Umbilical cord (tissue), 2 donors: ENCODE measurements at places on chromosomes 2 and 18. TPM values are rescaled to one million over a fixed set of nuclear protein-coding genes. Genes with fewer than 3 reads are reported as not detected.

DNA sequence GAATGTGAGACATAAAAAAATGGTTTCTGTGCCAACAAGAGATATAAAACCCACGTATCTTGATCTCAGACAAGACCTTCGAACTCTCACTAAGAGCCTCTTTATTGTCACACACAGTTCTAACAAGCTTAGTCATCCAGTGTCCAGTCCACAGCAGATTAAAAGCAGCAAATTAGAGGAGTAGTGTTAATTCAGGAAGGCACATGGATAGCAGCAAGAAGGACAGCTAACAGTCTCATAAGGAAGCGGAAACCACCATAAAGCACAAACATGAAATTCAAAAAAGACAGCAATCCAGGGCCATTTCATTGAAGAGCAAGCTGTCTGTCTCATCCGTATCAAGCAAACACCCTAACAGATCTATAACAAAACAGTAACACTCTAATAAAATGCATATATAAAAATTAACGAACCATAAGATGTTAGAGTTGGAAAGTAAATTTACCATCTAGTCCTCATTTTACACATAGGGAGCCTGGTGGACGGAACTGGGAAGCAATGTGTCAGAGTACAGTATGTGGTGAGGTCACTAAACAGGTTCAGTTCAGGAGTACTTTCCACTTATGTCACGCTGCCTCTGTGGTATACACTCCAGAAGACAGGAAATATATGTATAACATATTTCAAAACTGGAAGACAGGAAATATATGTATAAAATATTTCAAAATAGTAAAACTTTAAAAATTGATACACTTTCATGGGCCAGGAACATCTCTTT is 18.3 kb downstream of the AAK1 start:
- DNase-seq, result no peak

- no peak for DNase-seq
Observed at GRCh38 chr2:174563530-174564282, 33.9 kb downstream of the WIPF1 start.

- no peak for DNase-seq
Observed at GRCh38 chr2:30177956-30178355, 31.1 kb downstream of the YPEL5 start.

DNA sequence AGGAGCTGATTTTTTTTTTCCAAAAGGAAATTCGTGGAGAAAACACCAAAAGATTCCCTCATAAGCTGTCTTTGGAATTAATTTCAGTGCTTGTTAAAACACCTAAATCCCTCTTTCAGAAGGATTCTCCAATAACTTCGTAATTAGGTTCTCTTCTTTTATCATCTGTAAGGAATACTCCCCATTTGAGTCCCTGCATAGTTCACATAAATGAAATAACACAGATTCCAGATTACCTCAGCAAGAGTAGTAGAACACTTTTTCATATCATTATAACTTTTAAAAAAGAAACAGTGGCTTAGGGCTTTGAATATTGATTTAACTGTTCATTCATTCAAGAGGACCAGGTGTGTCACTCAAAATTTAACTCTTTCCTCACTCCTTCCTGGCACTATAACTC is 55.5 kb downstream of the ARHGAP28 start:
- DNase-seq, result no peak

DNA sequence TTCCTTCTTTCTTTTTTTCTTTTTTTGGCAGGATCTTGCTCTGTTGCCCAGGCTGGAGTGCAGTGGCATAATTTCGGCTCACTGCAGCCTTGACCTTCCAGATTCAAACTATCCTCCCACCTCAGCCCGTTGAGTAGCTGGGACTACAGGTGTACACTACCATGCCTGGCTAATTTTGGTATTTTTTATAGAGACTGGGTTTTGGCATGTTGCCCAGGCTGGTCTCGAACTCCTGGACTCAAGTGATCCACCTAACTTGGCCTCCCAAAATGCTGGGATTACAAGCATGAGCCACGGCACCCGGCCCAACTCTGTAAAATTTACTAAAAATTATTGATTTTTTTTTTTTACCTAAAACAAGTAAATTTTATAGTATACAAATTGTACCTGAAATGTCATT is 360.8 kb downstream of the ALK start:
- no peak for DNase-seq

DNA sequence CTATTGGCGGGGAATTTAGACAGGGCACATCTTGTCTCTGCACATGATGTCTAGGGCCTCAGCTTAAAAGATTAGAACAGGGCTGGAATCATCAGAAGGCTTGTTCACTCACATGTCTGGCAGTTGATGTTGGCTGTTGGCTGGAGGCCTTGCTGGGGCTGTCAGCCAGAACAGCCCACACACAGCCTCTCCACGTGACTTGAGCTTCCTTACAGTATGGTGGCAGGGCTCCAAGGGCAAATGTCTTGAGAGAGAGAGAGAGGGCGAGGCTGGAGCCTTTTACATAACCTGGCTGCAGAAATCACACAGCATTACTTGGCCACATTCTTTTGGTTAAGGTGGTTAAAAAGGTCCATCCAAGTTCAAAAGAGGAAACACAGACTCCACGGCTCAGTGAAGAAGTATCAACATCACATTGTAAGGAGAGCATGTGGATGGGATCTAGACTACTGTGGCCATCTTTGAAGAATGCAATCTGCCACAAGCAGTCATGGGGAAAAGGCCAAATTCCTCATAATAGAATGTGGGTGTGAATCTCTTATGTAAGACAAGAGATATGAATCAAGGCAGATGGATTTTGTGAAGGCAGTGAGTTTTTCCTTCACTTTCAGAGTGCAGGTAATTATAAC is 30.4 kb downstream of the SRSF7 start:
- DNase-seq, result peak; percentile 44

GRCh38 chr2:207288628-207289027 is 122.9 kb upstream of the KLF7 start:
- DNase-seq, result no peak

GRCh38 chr18:48924630-48925490 is 25.9 kb downstream of the SMAD7 start:
- DNase-seq, result no peak

GRCh38 chr2:238560234-238560633 is 133.5 kb downstream of the ASB1 start:
- no peak for DNase-seq

DNA sequence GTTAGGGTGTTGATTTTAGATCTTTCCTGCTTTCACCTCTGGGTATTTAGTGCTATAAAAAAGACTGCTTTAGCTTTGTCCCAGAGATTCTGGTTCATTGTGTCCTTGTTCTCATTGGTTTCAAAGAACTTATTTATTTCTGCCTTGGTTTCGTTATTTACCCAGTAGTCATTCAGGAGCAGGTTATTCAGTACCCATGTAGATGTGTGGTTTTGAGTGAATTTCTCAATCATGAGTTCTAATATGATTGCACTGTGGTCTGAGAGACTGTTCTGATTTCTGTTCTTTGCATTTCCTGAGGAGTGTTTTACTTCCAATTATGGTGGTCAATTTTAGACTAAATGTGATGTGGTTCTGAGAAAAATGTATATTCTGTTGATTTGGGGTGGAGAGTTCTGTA is 167.1 kb upstream of the KYNU start:
- no peak for DNase-seq

DNA sequence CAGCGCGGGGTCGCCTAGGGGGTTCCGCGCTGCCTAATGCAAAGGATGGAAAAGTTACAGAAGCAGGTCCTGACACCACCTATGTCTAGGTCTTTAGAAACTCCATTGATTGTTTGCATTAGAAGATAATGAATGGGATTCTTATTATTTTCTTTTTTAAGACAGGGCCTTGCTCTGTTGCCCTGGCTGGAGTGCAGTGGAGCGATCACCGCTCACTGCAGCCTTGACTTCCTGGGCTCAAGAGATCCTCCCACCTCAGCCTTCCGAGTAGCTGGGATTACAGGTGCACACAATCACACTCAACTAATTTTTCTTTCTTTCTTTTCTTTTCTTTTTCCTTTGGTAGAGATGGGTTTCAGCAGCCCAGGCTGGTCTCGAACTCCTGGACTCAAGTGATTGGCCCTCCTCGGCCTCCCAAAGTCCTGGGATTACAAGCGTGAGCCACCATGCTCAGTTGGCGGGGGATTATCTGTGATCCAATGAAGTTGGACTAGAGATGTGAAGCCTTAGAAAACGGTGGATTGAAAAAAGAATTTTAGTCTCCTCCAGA is 761 bp upstream of the IDH1 start:
- no peak for DNase-seq

DNA sequence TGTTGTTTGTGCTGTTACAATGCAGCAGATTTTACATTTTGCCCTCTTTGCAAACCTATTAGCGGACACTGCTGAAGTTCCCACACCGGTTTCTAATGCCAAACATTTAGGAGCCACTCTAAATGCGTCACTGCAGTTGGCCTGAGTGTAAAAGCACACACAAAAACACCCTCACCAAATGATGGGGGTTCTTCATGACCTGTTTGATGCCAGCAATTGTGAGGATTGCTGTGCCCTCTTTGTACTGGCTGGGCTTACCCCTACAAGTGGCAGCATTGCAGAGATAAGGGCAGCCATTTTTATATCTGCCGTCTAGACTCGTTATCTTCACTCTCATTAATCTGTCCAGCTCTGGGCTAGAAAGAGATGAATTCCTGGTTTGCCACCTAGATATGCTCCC is 85.3 kb downstream of the NRP2 start:
- peak; percentile 35 for DNase-seq

DNA sequence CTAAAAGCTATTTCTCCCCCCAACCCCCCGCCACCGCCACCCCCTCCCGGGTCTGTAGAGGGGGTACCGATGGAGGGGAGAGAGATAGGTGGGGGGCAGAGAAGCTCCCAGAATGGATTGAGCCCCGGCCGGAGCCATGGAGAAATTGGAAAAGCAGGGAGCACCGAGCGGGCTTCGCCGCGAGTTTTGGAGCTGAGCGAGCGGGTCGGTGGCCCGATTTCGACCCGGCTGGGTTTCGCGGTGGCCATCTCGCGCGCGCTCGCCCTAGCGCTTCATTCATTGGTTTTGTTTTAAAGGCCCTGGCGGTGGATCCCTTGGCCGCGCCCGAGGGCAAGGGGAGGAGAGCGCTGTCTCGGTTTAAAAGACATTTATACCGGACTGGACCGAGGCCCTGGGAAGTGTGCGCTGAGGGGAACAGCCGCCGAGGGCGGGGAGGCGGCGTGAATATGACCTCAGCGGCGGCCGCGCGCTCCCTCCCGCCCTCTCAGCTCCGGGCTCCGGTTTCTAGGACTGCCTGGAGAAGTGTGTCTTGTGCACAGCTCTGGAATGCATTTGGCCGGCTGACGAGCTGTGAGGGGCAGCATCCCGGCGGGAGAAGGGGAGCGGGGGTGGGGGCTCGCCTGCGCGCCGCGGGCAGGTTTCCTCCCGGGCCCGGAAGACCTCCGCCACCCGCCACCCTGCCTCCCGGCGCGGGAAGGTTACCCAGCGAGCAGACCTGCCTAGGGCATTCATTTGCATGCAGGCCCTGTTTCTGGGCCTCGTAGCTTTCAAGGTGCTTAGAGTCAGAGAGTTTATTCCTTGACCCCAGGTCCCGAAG is 1.7 kb upstream of the SMAD7 start:
- peak; percentile 94 for DNase-seq

DNA sequence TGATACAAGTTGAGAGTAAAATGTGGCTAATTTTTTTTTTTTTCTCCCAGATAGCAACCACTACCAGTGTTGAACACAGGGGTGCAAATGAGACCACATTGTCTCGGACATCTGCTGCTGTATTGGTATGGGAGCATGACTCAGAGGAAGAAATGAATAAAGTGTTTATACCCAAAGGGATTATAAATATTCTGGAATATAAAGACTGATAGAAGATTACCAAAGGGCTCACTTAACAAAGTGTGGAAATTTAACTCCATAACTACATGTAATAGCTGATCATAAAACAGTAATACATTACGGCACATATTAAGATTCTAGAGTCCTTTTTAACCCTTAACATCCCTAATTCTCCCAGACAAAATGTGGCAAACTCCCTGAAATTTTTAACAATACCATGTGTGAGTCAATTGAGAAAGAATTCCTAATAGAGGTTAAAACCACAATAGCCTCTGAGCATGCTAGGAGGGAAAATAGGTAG is 1023.0 kb upstream of the ACVR2A start:
- DNase-seq, result no peak

DNA sequence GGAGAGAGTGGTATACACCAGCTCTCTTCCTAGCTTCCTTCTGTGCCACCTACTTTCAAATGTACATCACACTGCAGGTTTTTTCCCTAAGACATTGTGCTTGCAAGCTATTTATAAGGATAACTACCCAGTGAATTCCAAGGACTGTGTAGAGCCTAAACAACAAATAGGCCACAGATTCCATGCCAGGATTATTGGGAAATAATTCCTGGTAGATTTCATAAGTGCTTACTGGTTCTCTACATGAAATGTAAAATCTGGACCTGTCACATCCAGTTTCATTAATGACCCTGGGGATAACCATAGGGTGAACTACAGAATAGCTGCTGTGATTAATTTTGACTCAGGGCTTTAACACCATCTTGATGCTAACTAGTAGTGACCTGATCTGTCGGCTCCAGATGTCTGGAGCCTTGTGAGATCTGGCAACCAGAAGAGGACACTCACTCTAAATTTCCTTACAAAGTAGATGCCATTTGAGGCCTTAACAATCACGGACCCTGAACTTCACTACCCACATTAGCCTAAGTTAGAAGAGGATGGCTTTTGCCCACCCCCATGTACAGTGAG is 34.3 kb upstream of the LGALSL start:
- DNase-seq, result no peak

DNA sequence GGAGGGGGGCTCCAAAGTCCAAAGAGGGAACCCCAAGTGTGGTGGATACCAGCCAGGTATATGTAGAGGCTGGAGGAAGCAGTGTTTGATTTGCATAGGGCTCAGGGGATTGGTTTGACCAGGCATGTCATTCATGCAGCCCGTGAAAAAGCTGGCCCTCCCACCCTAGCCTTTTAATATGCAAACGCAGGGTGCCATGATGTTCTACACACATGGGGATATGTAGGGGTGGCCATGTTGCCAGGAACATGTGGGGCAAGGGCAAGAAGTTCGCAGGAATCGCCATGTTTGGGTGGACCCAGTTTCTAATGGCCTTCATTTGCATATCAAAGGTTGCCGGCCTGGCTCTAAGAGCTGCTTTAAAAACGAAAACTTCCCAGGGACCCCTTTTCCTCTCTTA is 33.6 kb downstream of the B3GNT7 start:
- DNase-seq, result no peak

GRCh38 chr2:128821010-128821409 is 502.3 kb upstream of the HS6ST1 start:
- no peak for DNase-seq

DNA sequence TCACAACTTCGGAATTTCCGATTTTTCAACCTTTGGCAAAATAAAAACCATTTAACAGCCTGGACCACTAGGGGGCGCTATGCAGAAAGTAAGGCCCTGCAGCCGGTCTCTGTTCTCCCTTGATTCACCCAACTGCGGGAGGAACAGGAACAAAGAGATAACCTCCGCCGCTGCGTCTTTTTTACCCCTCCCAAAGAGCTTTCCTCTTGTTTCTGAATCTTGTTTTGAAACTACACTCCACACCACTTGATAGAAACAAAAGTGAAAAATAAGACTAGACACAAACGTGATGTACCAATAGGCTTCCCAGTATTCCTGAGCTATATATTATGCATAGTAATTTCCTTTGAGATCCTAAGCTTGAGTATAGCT is 231.2 kb downstream of the MYO3B start:
- peak; percentile 77 for DNase-seq

GRCh38 chr2:88190808-88191721 is 20.9 kb downstream of the THNSL2 start:
- peak; percentile 36 for DNase-seq

GRCh38 chr2:188114014-188114413 is 177.7 kb upstream of the GULP1 start:
- peak; percentile 3 for DNase-seq

GPAT2 gene
- total RNA-seq, result 2.6 TPM

RFTN2 gene
- 18.1 TPM for total RNA-seq

THSD7B gene
- 2.2 TPM for total RNA-seq

TMEM169 gene
- 0.48 TPM for total RNA-seq

FARP2 gene
- 79.2 TPM for total RNA-seq

TAF4B gene
- 4.3 TPM for total RNA-seq

ALPG gene
- total RNA-seq, result not detected
